Naive thymus-derived CD8-positive, alpha-beta T cell (primary cell): ENCODE measurements at places on chromosomes 2 and 18. TPM values are rescaled to one million over a fixed set of nuclear protein-coding genes. Genes with fewer than 3 reads are reported as not detected.

Gene HOXD8
- total RNA-seq = not detected

Gene GKN2
- not detected for total RNA-seq

Gene KIF1A
- total RNA-seq = not detected

Gene SMYD1
- total RNA-seq = not detected

Gene MAP2
- 0.47 TPM for total RNA-seq

Gene SIX3
- total RNA-seq = not detected

Gene KIAA2012
- total RNA-seq = not detected

Gene DOK6
- total RNA-seq = not detected

Gene NCKAP5
- not detected for total RNA-seq

Gene RASGRP3
- 3.7 TPM for total RNA-seq

- DNase-seq = no peak
These were observed 169.5 kb downstream of the GFPT1 start for GRCh38 chr2:69217333-69218080.

DNA sequence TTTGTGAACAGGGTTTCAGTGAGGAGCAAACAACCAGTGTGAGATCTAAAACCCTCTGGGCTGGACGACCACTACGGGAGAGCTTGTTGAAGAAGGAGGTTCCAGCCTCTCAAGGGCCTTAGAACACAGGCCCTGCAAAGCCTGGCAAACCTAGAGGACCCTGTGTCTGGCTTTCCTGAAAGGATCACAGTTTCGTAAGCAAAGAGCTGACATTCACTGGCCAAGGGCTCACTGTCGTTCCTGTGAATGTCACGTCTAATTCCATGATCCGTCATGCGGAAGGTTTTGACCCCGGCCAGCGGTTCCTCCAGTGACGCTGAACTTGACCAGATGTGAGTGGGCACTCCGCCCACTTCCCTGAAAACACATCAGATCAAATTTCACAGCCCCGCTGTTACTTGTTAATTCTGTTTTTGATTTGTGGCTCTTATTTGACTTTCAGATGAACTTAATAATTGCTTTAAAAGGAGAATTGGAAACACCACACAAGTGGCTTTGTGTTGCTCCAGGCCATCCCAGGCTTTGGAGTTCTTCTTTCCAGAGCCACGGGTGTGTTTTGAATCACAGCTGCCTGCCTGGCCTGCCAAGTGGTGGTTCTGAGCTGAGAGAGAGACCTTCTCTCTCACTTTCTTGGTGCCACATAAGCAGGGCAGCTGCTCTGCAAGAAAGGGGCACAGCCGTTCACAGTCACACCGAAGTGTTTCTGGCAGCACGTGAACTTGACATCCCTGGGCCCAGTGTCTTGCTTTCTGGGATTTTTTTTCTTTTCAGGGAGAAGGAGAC is 308.4 kb downstream of the NDUFA10 start:
- no peak for DNase-seq

DNA sequence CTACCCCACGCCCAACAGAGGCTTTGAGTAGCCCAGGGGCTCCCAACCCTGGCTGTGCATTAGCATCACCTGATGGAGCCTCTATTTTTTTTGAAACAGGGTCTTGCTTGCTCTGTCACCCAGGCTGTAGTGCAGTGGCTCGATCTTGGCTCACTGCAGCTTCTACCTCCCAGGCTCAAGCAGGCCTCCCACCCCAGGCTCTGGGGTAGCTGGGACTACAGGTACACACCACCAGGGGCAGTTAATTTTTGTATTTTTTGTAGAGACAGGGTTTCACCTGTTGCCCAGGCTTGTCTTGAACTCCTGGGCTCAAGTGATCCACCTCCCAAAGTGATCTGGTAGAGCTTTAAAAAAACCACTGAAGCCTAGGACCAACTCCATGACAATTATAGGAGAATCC is 394.8 kb upstream of the ATP5MC3 start:
- DNase-seq = no peak

DNA sequence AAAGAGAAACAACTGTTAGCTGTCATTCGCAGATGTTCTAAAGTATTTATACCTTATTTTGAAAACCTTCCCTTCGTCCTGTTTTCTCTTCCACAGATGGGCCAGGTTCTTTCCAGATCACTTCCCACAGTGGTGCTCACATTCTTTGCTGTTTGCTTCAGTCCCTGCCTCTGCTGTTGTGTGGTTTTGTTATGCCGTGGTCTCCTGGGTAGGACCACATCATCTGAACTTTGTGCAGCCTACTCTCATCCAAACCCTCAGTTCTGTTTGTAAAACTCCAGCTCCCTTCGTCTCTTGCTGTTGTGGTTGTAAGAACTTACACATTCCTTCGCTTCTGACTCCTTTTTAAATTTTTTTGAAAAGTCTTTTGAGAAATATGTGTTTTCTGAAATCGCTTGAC is 38.1 kb downstream of the ZNF236 start:
- DNase-seq = no peak

- no peak for DNase-seq
These were observed 306.0 kb upstream of the TCF4 start for GRCh38 chr18:55893948-55894347.

- no peak for DNase-seq
These were observed 173.6 kb downstream of the ADCYAP1 start for GRCh38 chr18:1078301-1078700.

GRCh38 chr2:165162466-165162865 is 41.4 kb downstream of the SCN3A start:
- no peak for DNase-seq

- DNase-seq = no peak
These were observed 71.9 kb downstream of the CHRNA1 start for GRCh38 chr2:174692256-174692919.

DNA sequence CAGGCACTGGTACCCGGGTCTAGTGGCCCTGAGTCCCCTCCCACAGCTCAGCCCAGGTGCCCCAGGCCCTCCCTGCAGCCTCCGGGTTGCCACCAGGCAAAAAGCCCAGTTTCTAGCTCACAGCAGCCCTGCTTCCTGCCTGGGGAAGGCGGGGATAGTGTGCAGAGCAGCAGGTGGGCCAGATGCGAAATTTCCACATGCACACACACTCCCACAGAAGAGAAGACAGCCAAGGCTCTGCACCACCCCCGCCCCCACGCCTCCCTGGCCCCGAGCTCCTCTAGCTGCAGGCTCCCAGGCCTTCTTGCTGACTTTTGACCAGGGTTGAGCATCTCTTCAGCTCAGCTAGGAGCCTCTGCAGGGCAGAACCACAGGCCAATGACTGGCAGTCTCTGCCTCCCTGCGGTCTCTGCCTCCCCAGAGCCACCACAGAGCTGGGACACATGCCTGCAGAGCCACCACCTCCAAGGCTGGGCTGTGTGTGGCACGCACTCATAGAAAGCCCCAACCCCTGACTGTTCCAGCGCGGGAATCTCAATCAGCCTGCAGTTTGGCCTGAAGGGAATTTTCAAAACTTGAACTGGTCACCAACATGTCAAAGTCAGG is 7.2 kb downstream of the SLC66A2 start:
- DNase-seq = no peak

GRCh38 chr2:114754907-114755563 is 312.6 kb downstream of the DPP10 start:
- no peak for DNase-seq

DNA sequence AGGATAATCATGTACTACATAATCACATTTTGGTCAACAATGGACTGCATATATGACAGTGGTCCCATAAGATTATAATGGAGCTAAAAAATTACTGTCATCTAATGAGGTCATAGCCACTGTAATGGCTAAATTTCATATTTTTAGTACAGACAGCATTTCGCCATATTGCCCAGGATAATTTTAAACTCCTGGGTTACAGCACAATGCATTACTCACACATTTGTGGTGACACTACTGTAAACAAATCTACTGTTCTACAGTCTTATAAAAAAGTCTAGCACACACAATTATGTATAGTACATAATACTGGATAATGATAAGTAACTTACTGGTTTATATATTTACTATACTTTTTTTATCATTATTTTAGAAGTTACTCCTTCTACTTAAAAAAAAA is 12.8 kb downstream of the EIF2AK2 start:
- DNase-seq = no peak

DNA sequence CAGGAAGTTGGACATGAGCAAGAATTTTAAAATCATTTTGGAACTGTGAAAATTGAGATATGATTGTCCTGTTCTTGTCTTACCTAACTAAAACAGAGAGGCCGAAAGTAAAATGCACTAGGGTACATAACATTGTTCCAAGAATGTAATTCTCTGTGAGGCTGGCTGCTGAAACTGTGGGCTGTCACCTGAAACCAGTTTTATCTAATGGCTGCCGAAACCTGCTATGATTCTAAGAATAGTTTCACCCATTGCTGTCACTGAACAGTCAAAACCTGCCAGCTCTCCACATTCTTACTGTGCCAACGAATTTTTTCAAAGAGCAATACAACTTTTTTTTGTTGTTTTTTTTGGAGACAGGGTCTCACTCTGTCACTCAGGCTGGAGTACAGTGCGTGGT is 119.3 kb upstream of the ZSWIM2 start:
- no peak for DNase-seq
